NCI-H2081 treated with DMSO at 0.1 percent for 48 hours (cell line): ENCODE measurements at places on chromosomes 2 and 18.

GRCh38 chr2:120265006-120265405 lies 12.4 kb downstream of the RALB start:
- no peak for DNase-seq

GRCh38 chr18:65607161-65607560 lies 143.7 kb upstream of the CDH7 start:
- no peak for DNase-seq

DNA sequence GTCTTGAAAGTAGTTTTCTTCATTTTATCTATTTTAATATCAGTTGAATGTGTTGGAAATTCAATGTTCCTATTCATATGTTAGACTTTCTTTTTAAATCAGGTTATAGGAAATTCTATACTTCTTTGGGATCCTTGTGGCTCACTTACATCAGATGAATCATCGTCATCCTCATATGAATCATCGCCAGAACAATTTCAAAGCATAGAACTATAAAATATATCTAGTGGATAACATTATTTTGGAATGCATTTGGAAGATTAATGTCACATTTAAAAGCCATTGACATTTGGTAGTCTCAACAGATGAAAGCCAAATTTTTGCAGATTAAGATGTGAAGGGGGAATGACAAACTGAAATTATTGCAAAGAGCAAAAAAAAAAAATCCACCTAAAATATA lies 94.1 kb downstream of the FAM161A start:
- DNase-seq = no peak

- DNase-seq = no peak
Measured at GRCh38 chr2:180980943-180981911, 822 bp downstream of the UBE2E3 start.

DNA sequence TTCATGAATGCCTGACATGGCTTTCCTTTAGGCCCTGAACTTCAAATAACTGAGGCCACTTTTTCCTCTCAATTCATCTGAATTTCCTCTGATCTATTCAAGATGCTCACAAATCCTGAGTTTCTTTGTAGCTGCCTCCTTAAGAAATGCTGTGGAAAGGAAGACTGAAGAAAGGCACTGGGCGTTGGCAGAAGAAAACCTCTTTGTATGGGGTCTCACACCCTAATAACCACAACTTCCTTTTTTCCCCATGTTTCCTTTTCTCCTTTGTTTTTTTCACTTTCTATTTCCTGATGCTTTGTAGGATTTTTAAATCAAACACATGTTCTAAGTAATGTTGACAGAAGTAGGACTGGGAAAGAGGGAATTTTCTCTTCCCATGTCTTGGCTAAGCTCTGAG lies 447.4 kb downstream of the CMPK2 start:
- DNase-seq = no peak

- DNase-seq = no peak
Measured at GRCh38 chr2:6934345-6934744, 17.1 kb downstream of the RNF144A start.

- DNase-seq = no peak
Measured at GRCh38 chr2:109392816-109393661, 220.7 kb downstream of the SEPTIN10 start.

DNA sequence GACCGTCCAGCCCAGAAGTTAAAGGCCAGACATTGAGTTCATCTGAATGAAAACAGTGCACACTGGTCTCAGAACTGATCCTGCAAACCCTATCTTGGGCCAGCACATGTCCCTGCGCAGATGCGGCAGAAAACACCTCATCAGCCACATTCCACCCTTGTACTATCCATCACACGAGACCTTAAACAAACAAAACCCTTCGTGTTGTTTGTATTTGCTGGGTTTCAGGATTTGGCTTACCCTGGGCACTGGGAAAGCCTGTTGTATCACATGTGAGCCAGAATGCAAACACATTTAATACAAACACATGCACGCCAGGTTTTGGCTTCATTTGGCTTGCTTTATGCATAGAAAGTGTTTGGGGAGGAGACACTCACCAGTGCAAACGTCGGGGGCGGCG lies 12.5 kb downstream of the WIPF1 start:
- DNase-seq = no peak

DNA sequence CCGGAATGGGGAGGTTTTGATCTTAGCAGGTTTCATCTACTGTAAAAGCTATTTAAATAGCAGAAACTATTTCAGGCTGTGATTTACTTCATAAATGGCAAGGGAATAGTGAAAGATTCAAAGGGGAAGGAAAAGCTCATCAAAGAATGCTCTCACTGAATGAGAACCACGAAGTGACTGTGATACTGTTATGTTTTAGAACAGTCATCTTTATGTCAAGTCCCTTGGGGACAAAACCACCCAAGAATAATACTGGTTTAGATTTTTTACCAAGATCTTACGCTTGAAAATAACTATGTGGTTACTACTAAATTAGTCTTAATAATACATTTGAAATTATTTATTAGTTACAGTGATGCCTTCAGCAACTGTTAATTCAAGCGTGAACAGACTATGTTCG lies 28.1 kb downstream of the FARSB start:
- no peak for DNase-seq

- no peak for DNase-seq
Measured at GRCh38 chr2:208570851-208571763, 164.5 kb downstream of the PTH2R start.

GRCh38 chr18:5132987-5133386 lies 64.1 kb downstream of the AKAIN1 start:
- DNase-seq = no peak
